ENCODE measurements at places on chromosomes 2 and 18. TPM values are rescaled to one million over a fixed set of nuclear protein-coding genes. Genes with fewer than 3 reads are reported as not detected.

The PTPN4 gene
- total RNA-seq: 24.2 TPM

The ALLC gene
- not detected for total RNA-seq

The SLC9A2 gene
- 0.78 TPM for total RNA-seq

DNA sequence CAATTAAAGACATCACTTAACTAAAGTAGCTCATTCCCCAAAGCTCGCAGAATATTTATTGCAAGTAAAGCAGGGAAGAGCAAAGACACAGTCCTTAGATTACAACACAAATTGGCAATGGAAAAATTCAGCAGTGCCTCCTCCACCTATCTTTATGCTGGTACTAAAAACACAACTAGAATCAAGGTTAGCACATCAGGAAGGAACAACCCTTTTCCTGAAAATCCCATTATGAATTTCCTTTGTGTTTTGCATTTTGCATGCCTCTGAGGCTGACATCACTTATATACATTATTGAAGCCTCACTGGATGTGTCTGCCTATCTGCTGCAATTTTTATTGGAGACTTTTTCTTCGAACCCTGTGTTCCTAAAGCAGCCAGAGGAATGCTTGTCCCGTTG is 193.8 kb upstream of the STK17B start:
- DNase-seq: no peak

- no peak for DNase-seq
Observed at GRCh38 chr2:190378880-190379237, 29.3 kb upstream of the MFSD6 start.

DNA sequence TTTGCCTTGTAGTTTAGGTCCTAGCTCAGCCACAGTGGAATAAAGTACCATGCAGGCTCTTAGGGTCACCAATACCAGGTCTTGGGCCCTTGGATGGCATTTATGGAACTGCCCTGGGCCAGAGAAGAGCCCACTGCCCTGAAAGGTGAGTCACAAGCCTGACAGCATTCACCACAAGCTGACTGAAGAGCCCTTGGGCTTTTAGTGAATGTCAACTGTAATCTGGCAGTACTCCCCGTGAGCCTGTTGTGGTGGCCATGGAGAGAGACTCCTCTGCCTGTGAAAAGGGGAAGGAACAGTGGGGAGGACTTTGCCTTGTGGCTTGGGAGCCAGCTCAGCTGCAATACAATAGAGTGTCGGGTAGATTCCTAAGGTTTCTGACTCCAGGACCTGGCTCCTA is 1389.7 kb downstream of the DSC3 start:
- peak; percentile 35 for DNase-seq

- no peak for DNase-seq
Observed at GRCh38 chr18:5284808-5285207, 10.7 kb downstream of the ZBTB14 start.

- no peak for DNase-seq
Observed at GRCh38 chr2:439556-440402, 151.9 kb upstream of the ALKAL2 start.

DNA sequence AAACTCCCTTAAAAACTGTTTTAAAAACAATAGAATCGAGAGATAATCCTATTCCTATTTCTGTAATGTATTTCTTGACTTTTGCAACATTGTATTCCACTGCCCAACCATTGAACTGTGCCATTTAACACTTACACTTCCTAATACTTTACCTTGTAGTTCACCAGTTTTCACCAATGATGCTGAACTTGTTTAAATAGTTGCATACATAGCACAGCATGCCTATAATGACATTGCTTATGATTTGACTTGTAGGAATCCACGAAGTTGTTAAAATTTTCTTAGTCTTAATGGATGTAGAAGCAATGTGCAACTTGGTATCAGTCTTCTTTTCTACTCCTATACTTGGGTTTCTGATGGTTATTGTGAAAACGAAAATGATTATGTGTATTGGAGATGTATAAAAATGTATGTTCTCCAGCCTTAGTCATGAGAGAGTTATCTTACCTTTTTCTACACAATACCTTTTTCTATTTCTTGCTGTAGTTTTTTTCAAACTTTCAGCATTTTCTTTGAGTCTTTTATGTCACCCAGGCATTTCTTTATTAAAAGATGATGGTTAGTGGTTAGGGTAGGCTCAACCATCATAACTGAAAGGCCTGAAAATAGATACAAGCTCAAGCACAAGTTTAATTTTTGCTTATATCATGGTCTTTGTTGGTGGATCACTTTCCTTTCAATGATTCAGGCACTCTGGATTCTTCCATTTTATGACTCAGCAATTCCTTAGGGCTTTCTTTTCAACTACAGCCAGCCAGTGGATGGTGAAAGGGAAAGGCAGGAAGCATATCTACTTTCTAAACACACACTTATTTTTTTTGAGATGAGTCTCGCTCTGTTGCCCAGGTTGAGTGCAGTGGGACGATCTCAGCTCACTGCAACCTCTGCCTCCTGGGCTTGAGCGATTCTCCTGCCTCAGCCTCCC is 9.4 kb downstream of the GPD2 start:
- DNase-seq: peak; percentile 51

- no peak for DNase-seq
Observed at GRCh38 chr18:21344860-21345259, 102.8 kb downstream of the GREB1L start.

DNA sequence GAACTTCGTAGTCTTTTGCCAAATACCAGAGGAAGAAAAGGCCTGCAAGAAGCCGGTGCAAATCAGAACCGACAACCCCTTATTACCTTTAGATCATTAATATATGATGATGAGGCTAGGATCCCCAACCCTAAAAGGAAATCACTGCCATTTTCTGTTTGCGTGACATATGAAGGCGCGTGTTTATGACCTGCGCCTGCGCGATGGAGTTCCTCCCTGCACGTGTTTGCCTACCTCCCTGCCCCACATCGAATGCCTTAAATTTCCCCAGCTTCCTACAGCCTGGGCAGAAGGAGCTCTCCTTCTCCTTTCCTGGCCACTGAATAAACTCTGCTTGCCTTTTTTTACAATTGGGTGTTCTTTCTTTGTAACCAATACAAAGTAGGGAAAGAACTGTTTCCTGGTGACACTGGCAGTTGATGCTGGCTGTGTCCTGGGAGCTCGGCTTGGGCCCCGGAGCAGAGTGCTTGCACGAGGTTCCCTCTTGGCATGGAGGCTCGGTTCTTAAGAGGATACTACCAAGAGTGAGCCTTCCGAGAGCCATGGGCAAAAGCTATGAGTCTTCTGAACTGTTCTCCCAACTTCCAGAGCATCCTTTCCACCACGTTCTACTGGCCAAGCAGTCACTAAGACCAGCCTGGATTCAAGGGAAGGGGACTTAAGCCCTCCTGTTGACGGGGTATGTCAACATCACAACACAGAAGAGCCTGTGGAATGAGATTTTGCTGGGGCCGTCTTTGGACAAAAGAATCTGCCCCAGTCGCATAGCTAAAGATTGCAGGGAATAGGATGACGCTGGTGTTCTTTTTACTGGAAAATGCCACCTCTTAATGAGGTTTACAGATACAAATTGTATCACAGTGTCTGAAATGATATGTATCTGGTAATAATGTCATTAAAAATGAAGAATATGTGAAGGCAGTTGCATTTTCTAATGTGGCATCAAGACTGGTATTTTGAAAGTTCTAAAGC is 179.8 kb downstream of the SH3BP4 start:
- no peak for DNase-seq
